ENCODE measurements at places on chromosomes 2 and 18.

DNA sequence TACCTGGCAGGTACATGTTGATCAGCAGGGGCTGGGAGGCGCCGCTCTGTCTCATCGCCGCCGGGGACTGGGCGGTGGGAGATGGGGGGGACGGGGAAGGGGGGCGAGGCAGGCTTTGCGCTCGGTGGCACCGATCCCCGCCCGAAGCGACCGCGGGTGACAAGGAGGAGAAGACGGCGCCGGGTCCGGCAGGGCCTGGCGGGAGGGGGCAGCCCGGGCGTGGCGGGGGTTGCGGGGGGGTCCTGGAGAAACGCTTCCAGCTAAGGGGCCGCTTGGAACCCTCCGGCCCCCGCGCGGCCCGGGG is at the start of gene FEV:
FEV (minus strand) TSS at position 164 of the 304 bp plus-strand sequence; CDS start at position 55, 109 bp downstream.
- no peak for DNase-seq

DNA sequence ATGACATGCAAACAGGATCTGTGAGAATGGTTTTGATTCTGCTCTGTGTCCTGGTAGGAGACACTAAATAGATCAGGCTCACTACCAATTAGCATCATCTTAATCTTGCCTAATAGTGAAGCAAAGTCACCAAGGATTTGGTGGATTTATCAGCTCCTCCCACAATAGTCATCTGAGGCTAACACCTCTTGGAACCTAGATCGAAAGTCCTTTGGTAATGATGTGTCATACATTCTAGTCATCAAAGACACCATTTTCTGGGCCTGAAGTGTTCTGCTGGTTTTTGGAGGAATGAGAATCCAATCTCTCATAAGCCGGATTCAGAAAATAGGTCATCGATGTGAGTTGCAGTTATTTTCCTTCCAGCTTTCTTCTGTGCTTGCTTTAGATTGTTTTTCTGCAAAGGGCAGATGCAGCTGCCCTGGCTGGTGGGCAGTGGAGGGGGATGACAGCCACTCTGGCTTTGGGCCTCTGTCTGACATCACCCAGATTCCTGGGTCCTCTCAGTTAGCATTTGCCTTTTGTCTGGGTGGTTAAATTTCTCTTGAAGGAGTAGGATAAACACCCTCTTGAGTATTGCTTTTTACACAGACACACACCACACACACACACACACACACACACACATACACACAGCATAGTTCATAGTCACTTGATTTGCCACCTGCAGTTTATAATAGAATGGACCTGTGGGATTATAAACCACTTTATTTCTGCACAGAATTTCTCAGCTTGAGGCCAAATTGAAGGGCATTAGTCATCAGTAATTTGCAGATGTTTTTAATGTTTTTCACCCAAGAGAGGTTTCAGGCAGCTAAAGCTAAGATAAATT is at the start of gene MYO3B:
MYO3B (plus strand) TSS at position 198 of the 832 bp plus-strand sequence; CDS start at position 339, 141 bp downstream.
- no peak for DNase-seq

GRCh38 chr2:137262594-137262993 is 497.2 kb downstream of the THSD7B start:
- no peak for DNase-seq

DNA sequence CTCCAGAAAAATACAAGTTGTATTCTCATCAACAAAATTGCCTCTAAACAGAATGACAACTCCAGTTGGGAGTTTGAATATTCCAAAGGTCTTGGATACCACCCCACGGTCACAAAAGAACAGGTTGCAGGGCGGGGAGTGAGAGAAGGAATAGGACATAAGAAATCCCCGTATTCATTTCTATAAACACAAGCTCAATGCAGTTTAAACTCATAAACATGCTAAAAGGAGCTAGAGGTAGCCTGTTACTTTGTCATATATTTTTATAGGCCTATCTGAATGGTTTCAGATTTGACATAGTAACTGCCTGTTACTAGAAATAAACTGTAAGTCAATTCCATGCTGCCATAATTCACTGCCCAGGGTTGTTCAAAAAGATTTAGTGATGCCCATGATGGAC is 567.5 kb downstream of the BCL11A start:
- DNase-seq, result no peak

DNA sequence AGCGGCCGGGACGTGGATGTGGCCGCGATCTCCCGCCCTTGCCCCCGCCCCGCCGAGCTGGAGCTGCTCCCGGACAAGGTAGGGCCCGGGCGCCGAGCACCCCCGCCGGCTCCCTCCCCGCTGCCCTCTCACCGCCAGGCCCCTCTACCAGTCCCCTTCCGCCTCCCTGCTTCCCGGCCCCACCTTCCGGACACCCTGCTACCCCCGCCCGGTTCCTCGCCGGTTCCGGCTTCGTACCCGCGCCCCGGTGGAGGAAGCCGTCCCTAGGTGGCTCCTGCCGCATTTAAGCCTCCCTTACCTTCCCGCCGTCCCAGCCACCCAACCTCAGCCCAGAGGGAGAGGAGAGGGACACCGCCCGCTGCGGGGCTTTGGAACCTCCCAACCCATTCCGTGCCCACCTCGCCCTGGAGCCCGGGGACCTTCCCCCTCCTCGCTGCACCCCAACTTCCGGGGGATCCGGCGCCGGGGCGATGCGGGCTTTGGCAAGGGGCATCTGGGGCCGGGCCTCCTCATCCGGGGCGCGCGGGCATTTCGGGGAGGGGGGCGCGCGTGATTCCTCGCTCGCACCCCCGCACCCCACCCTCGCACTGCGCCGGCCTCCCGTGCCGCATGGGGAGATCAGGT is 475 bp downstream of the B3GNT2 start:
- DNase-seq, result peak; percentile 20

GRCh38 chr2:204487447-204488229 is 57.6 kb upstream of the PARD3B start:
- no peak for DNase-seq

GRCh38 chr2:108423067-108423466 is 25.9 kb upstream of the GCC2 start:
- no peak for DNase-seq

DNA sequence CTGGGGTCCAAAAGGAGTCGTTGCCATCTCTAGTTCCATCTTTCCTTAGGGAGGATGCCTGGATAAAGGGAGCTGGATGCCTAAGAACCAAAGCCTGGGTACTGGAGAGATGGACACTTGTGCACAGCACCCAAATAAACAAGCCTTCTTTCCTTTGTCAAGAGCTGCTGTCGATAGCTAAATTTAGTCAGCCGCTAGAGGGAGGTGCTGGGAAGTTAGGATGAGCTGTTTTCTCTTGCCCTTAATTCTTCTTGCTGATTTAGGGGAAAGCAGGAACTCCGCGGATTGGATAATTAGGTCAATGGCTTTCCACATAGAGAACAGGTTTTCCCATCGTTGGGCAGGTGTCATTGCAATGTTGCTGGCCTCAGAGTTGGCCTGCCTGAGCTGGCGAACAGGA is 30.9 kb upstream of the SERPINB12 start:
- DNase-seq, result no peak

- no peak for DNase-seq
Measured at GRCh38 chr2:173678186-173678585, 287.0 kb downstream of the SP3 start.

GRCh38 chr2:16900405-16901025 is 234.9 kb upstream of the CYRIA start:
- no peak for DNase-seq

DNA sequence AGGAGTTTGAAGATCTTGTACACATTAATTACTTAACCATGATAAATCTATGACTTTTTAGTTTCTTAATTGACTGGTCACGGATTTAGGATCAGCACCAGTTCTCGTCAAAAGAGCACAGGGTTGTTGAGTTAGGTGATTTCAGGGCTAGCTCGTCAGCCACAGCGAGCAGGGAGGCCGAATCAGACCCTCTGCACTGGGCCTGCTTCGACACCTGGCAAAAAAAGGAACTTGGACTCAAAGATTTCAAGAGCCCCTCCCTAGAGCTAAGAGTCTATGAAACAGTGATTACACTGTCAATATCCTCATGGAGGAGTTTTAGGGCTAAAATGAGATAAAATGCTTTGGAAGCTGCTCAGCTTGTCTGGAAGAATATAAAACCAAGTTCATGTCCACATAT is 4.6 kb upstream of the SERTAD2 start:
- DNase-seq, result no peak

GRCh38 chr2:216752855-216753505 is 57.6 kb upstream of the IGFBP5 start:
- DNase-seq, result no peak

- no peak for DNase-seq
Measured at GRCh38 chr2:220669324-220669723, 902.8 kb downstream of the EPHA4 start.

GRCh38 chr2:218536804-218537494 is 31.2 kb downstream of the USP37 start:
- DNase-seq, result no peak

- DNase-seq, result no peak
Measured at GRCh38 chr2:113407446-113408099, 29.9 kb upstream of the ZNG1B start.

GRCh38 chr18:45487581-45487980 is 127.7 kb upstream of the SLC14A2 start:
- no peak for DNase-seq

DNA sequence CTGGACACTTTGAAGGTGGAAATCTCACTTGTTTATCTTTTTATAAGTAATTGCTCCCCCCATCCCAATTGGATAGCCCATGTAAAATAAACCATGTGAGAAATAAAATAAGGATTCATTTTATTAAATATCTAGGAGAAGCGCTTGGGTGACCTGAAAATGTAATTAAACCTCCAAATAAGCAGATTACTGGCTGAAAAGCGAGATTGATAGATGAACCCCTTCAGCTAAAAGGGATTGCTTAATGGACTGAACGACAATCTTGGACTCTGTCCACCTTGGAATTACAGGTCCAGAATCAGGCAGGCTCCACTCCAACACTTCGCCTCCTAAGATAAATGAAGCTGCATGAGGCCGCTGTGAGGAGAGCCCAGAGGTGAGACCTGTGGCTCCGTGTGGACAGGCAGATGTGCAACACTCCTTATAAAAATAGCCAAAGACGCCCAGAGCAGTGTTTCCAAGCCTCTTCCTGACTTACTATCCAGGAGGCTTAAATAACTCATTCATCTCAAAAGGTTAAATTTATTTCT is 441.5 kb downstream of the MTX2 start:
- DNase-seq, result no peak

- no peak for DNase-seq
Measured at GRCh38 chr2:189238903-189239302, 59.3 kb upstream of the COL5A2 start.

DNA sequence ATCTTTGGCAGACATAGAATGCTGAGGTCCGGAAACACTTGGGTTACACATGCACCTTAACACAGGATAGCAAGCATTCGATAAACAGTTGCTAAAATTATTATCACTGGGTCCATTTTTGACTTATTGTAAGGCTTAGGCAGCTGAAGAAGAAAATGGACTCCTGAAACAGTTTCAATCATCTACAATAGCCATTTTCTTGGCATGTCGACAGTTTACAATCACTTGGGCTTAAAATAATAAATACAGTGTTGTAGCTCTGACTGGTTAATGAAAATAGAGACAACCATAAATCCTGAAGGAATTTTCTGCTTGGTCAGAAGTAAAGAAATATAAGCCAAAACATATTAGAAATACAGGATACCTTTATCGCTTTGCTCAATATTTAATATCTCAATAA is 169.2 kb downstream of the XIRP2 start:
- no peak for DNase-seq

DNA sequence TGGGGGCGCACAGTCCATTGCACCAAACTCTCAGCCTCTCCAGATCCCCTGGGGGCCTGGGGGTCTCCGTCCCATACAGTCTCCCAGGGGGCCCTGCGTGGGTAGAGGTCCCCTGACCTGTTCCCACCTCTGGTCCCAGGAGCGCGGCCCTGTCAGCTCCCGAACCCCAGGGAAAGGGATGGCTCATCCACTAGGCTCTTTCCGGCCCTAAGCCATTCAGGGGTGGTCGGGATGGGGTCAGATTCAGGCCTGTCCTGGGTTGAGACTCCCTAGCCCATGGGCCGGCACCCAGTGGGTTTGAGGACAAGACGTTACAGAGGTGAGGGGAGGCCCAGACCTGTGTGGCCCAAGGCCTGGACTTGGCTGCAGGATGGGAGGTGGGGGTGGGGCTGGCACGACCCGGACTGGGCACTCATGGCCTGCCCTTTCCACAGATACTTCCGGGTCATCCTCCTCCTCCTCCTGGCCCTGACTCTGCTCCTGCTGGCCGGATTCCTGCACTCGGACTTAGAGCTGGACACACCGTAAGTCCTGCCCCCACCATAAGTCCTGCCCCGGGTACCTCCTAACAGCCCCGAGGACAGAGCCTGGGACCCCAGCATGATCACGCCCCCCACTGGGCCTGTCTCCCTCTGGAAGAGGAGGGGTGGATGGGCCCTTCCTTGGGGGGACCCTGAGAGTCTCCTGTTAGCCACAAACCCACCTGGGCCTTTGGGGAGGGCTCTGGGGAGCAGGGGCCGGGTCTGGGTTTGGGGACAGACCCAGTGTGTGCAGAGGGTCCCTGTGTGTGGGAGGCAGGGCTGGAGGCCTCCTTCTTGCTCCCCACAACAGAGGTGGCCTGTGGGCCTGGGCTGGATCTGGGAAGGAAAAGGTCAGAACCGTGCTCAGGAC is 10.1 kb upstream of the NEU4 start:
- no peak for DNase-seq

DNA sequence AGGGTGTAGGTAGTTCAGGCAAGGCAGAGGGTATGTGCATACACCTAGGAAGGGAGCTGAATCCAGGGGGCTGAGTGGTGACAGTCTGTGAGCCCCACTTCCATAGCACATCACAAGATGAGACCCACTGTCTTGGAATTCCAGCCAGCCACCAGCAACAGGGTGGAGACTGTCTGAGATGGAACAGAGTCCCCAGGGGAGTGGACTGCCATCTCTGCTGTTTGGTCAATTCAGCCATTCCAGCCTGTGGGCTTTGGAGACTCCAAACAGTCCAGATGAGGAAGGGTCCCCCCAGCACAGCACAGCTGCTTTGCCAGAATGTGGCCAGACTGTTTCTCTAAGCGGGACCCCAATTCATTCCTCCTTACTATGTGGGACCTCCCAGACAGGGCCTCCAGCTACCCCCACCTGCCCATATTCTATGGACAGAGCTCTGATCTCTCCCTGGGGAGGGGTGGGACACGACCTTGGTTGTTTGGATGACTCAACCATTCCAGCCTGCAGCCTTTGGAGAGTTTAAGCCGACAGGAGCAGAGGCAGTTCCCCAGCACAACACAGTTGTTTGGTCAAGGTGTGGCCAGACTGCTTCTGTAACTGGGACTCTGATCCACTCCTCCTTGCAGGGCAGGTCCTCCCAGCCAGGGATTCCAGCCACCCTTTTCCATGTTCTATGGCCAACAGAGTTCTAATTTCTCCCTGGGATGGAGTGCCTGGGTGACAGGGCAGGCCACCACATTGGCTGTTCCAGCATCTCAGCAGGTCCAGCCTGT is 178.0 kb downstream of the RND3 start:
- no peak for DNase-seq
